Stimulated activated naive B cell treated with anti-CD40 and anti-IgM and Interleukin-4, amounts not matched to agents 10 μg/mL and 1 μg/mL and 100 μg/mL, for 72 hours (primary cell): ENCODE measurements at places on chromosomes 13 and 19.

DNA sequence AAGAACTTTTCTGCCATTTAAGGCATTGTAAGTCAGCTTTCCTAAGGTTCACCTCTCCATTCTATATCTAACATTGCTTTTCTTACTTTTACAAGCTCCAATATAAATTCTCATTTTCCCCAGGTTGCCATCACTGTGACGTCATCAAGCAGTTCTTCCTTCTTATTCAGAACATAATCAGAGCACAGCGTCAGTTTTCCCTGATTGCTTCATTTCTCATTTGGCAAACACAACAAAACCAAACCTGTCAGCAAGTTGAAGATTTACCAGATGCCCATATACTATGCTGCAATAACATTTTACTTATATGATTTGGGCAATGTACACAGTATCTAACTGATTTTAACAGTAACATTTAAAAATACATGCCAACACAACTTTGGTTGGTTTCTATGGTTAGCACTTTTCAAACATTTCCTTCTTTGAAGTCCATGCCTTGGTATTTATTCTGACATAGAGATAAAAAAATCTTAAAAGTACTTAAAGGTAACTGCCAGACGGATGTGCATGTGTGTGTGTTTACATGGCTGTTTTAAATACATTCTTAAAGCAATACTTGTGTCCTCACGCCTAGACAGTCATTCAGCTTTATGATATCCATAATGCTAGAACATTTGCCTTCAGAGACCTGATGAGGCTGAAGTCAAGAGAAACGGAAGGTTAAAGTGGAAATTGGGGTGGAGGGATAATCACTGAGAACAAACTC lies 264.0 kb downstream of the KLF12 start:
- no peak for DNase-seq

GRCh38 chr13:25372284-25373081 lies 709 bp downstream of the ATP8A2 start:
- DNase-seq = no peak

DNA sequence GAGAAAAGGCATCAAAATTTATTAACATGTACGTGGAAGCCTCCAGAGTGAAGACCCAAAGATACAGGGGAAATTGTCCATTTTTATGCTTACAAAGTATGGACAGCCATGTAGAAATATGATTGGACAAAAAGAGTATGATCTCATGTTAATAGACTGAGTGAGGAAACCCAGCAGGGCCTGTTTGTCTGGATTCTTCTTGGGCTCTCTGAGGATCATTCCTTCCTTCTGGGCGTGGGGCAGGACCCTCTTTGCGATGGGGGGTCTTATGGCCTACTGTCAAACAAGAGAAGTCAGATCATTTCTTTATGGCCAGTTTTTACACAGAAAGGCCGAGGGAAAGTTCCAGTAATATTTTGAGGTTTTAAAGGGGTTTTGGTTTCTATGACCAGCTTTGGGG lies 110.8 kb downstream of the ESD start:
- DNase-seq = no peak

GRCh38 chr13:102812611-102813287 lies 13.8 kb downstream of the BIVM start:
- no peak for DNase-seq

DNA sequence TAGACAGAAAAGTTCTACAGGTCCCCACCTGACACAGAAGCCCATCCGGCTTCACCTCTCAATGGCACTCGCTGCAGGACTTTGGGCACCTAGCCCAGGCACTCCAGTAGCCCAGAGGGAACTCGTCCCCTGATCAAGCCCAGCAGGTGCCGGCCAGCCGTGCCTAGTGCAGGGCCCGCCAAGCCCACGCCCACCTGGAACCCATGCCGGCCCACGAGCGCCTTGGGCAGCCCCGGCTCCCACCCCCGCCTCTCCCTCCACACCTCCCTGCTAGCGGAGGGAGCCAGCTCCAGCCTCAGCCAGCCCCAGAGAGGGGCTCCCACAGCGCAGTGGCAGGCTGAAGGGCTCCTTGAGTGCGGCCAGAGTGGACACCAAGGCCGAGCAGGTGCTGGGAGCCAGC lies 268.8 kb downstream of the SLITRK1 start:
- no peak for DNase-seq

- DNase-seq = no peak
These were observed 46.7 kb downstream of the NDFIP2 start for GRCh38 chr13:79527698-79528097.

GRCh38 chr13:99063952-99064351 lies 86.1 kb upstream of the DOCK9 start:
- DNase-seq = no peak

DNA sequence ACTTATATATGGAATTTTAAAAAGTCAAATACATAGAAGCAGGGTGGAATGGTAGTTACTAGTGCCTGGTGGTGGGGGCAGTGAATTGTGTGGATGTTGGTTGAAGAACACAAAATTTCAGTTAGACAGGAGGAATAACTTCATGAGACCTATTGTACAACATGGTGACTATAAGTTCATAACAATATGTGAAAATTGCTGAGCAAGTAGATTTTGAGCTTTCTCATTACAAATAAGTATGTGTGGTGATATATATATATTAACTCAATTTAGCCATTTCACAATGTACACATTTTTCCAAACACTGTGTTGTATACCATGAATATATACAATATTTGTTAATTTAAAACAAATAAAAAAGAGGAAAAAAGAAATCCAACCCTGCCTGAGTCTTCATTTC lies 641.1 kb downstream of the DIAPH3 start:
- no peak for DNase-seq
